ENCODE measurements at places on chromosomes 5 and 9.

DNA sequence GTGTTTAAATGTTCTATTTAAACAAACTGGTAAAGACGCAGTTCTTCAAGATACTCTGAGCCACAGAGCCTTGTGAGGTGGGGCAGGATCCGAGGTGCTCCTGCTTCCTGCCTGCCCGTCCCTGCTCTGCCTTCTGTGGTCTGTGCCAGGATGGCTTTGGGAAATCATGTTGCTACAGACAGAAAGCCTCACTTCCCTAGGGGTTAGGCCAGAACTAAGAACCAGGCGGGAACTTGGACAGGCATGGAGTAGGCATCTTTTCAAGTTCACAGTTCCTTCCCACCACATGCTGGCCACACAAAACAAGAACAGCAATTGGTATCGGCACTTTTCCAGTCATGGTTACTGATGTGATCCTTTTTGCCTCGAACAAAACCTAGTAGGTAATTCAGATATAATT is 67.7 kb upstream of the SPOCK1 start:
- no peaks in the 10 kb centered on the region for H3K4me1 ChIP-seq
- DNase-seq, result no peak
- H3K36me3 ChIP-seq, result no peaks in the 10 kb centered on the region
- no peak overlapping the region for H3K27ac ChIP-seq

GRCh38 chr5:54533541-54534190 is 16.1 kb downstream of the SNX18 start:
- H3K27me3 ChIP-seq, result no peaks in the 10 kb centered on the region
- peaks cover 6% of the 10 kb centered on the region for H3K36me3 ChIP-seq
- H3K4me3 ChIP-seq, result no peak overlapping the region
- peaks cover 23% of the 10 kb centered on the region for H3K4me1 ChIP-seq
- H3K27ac ChIP-seq, result peak overlapping the region; percentile 86

DNA sequence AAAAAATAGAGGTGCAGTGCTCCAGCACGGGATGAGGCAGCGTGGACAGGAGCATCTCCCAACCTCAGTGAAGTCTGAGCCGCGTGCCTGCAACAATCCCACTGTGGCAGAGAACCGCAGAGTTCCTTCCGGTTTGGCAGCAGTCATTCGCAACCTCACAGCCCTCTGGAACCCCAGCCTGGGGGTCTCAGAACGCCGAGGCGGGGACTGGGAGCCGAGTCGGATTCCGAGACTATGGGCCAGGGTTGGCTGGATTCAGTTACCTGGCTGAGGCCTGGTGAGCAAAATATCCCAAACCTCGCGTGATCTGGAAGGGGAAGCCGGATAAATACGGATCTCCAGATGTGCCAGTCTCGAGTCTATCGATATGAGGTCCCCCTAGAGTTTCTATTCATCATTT is 27.0 kb downstream of the CDKN2A start:
- no peak for DNase-seq
- no peak overlapping the region for H3K4me3 ChIP-seq
- H3K36me3 ChIP-seq, result peaks cover 4% of the 10 kb centered on the region
- H3K27ac ChIP-seq, result no peak overlapping the region
- H3K27me3 ChIP-seq, result peaks cover 98% of the 10 kb centered on the region

GRCh38 chr5:56206126-56206910 is 26.8 kb downstream of the ANKRD55 start:
- no peak for DNase-seq
- H3K36me3 ChIP-seq, result no peaks in the 10 kb centered on the region
- no peak overlapping the region for H3K4me3 ChIP-seq
- peaks cover 2% of the 10 kb centered on the region for H3K4me1 ChIP-seq
- H3K27ac ChIP-seq, result no peak overlapping the region

- no peak for DNase-seq
- no peaks in the 10 kb centered on the region for H3K27me3 ChIP-seq
- H3K4me1 ChIP-seq, result peaks cover 8% of the 10 kb centered on the region
- no peak overlapping the region for H3K27ac ChIP-seq
These were observed 174.7 kb upstream of the FBXL17 start for GRCh38 chr5:108556441-108557145.

DNA sequence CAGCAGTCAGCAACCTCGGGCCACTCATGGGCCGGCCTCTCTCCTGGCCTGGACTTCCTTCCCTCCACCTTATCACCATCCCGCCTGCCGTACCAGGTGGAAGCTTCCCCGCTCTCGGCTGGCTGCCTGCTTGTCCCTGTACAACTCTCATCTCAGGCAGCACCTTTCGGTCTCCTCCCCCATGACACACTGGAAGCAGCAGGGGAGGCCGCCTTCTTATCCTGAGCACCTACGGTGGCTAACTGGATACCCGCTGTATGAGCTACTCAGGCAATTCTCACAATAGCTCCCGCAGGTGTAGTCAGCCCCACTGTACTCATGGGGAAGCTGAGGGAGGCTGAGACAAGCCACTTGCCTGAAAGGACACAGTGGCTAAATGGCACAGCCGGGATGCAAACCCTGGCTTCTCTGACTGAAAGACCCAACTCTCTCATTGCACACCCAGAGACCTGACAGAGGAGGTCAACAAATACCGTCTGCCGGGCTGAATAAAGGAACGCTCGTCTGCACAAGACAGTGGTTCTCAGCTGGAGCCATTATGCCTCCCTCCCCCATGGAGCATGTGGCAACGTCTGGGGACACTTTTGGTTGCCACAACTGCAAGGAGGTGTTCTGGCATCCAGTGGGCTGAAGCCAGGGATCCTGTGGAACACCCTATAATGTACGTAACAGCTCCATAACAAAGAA is 9.6 kb downstream of the STK10 start:
- peaks cover 3% of the 10 kb centered on the region for H3K36me3 ChIP-seq
- H3K4me1 ChIP-seq, result peaks cover 5% of the 10 kb centered on the region
- peak overlapping the region; percentile 4 for H3K27ac ChIP-seq
- DNase-seq, result no peak

GRCh38 chr5:89570557-89570956 is 687.6 kb upstream of the MEF2C start:
- no peak for DNase-seq
- no peak overlapping the region for H3K4me3 ChIP-seq
- no peaks in the 10 kb centered on the region for H3K4me1 ChIP-seq
- no peak overlapping the region for H3K27ac ChIP-seq
- no peaks in the 10 kb centered on the region for H3K27me3 ChIP-seq

DNA sequence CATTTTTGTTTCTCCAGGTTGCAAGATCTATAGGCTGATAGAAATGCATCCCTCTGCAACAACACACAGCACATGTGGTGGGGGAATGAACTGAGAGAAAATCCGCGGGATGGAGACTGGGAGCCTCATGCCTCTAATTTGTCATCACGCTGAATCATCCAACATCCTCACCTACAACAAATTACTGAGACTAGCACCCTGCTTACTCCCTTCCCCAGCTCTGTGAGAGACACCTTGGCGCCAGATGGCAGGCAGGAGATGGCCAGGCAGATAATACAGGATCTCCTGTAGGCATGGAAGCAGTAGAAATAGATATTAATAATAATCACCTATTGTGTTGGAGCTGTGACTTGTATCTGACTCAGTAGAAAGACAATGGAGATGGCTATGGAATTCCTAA is 276.9 kb downstream of the SEMA5A start:
- no peak for DNase-seq
- no peaks in the 10 kb centered on the region for H3K4me1 ChIP-seq
- H3K27ac ChIP-seq, result no peak overlapping the region
- no peaks in the 10 kb centered on the region for H3K36me3 ChIP-seq
- no peak overlapping the region for H3K4me3 ChIP-seq

DNA sequence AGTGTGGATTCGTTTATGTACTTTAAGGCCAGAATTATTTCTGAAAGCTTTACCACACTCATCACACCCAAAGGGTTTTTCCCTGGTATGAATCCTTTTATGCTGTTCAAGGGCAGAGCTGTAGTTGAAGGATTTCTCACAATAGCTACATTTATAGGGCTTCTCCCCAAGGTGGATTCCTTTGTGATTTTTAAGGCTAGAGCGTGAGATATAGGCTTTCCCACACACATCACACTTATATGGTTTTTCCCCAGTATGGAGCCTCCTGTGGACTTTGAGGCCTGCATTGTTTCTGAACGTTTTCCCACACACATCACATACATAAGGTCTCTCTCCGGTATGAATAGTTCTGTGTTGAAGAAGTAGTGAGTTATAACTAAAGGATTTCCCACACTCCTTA is 11.2 kb downstream of the ZFP62 start:
- DNase-seq, result no peak
- no peaks in the 10 kb centered on the region for H3K4me1 ChIP-seq
- no peak overlapping the region for H3K4me3 ChIP-seq
- H3K36me3 ChIP-seq, result peaks cover 95% of the 10 kb centered on the region

GRCh38 chr5:106288979-106289378 is 1381.8 kb downstream of the EFNA5 start:
- no peak overlapping the region for H3K27ac ChIP-seq
- H3K27me3 ChIP-seq, result no peaks in the 10 kb centered on the region

DNA sequence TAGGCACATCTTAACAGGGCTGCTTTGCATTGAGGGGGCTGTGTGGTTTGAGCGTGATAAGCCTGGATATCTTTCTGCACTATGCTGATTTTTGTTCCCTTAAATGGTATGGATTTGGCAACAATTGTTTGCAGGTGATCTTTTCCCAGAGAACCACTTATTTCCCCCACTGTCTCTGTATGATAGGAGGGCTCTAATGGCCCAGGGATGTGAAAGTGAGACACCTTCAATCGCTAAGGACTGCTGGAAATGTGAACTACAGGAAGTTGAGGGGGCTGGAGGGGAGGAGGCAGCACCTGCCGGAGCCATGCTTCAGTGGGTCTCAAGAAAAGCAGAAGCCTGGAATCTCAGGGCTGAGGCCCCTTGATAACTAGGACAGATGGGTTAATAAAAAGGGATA is 29.4 kb downstream of the SYK start:
- H3K36me3 ChIP-seq, result no peaks in the 10 kb centered on the region
- no peak overlapping the region for H3K4me3 ChIP-seq
- H3K27me3 ChIP-seq, result peaks cover 6% of the 10 kb centered on the region
- no peak for DNase-seq
- no peak overlapping the region for H3K27ac ChIP-seq
- H3K4me1 ChIP-seq, result peaks cover 6% of the 10 kb centered on the region

DNA sequence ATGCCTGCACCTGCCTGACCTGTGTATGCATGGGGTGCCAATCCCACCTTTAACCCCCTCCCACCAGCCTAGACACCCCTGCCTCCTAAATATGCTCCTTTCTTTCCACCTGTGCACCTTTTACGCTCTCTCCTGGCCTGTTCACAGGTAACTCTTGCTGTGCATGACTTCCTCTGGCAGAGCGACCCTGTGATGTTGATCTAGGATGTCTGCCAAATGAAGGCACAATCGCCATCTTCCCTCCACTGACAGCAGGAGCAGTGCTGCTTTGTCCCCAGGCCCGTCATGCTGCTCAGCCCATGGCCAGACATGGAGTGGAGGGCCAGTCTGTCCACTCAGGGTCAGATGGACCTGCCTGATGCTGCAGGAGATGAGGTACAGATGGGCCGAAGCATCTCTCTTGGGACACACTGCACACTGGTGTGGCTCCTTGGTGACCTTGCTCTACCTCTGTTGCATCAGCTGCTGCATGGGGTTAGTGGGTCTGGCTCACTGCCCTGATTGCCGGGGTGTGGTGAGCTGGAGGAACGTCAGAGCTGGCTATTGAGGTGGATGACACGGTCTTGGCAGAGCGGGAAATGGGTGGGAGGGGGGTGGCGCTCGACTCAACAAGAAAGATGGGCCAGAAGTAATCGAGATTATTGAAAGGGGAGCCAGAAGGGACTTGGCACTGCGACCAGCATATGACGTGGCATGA is 101.7 kb upstream of the PITX1 start:
- no peak overlapping the region for H3K27ac ChIP-seq
- peaks cover 12% of the 10 kb centered on the region for H3K4me1 ChIP-seq
- H3K4me3 ChIP-seq, result no peak overlapping the region
- no peaks in the 10 kb centered on the region for H3K36me3 ChIP-seq
- DNase-seq, result no peak

GRCh38 chr5:93590493-93590892 is 7.5 kb downstream of the NR2F1 start:
- peaks cover 41% of the 10 kb centered on the region for H3K36me3 ChIP-seq
- no peak for DNase-seq
- no peak overlapping the region for H3K27ac ChIP-seq
- H3K4me3 ChIP-seq, result no peak overlapping the region

DNA sequence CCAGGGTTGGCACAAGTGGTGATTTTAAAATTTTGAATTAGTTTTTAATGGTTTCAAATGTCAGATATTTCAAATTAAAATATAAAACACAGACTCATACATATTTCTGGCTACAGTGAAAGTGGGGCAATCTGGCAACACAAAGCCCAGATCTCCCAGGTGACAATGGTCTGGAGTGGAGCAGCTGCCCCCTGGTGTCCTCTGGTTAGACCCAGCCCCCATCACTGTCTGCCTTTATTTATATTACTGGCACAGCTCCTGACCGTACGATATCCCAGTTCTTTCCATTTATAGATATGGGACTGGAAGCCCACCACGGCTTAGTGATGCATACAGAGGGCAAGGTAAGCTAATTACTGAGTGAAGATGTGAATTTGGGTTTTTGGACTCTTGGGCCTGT is 37.3 kb downstream of the MACIR start:
- H3K27me3 ChIP-seq, result no peaks in the 10 kb centered on the region
- no peak overlapping the region for H3K27ac ChIP-seq
- H3K4me3 ChIP-seq, result no peak overlapping the region

GRCh38 chr9:137146527-137146918 is 7.6 kb downstream of the GRIN1 start:
- no peaks in the 10 kb centered on the region for H3K4me1 ChIP-seq
- DNase-seq, result no peak
- no peak overlapping the region for H3K27ac ChIP-seq
- H3K4me3 ChIP-seq, result no peak overlapping the region
- no peaks in the 10 kb centered on the region for H3K36me3 ChIP-seq

DNA sequence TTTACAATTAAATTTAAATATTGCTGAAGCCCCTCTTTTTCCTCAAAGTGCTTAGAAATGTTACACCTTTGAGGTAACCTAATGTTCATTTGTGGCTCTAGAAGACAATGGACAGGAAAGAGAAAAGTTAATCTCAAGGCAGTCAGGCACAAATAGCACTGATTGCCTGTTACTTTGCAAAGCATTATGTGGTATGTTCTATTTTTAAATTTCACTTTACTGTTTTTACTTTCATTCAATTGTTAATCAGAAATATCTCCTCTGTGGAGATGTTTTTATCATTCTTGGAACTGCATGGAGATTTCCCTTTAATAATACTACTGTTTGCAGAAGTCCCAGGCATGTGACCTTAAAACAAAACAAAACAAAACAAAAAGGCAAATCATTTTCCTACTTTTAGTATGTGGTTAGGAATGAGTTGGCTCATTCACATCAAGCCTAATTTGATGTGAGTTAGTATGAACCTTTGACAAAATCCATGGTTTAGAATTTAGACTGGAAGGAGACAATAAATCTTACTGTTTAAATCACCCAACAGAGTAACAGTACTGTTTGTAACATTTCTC is 67.5 kb downstream of the CWC27 start:
- H3K27ac ChIP-seq, result no peak overlapping the region
- H3K4me3 ChIP-seq, result no peak overlapping the region
- H3K27me3 ChIP-seq, result no peaks in the 10 kb centered on the region
- peaks cover 13% of the 10 kb centered on the region for H3K36me3 ChIP-seq

GRCh38 chr5:156513123-156513815 is 186.3 kb downstream of the SGCD start:
- no peak overlapping the region for H3K4me3 ChIP-seq
- H3K27ac ChIP-seq, result no peak overlapping the region
- H3K4me1 ChIP-seq, result no peaks in the 10 kb centered on the region
- H3K27me3 ChIP-seq, result no peaks in the 10 kb centered on the region
- no peak for DNase-seq

- H3K27me3 ChIP-seq, result no peaks in the 10 kb centered on the region
- H3K27ac ChIP-seq, result no peak overlapping the region
- H3K36me3 ChIP-seq, result peaks cover 3% of the 10 kb centered on the region
- H3K4me3 ChIP-seq, result no peak overlapping the region
- DNase-seq, result no peak
- H3K4me1 ChIP-seq, result peaks cover 2% of the 10 kb centered on the region
These were observed 13.3 kb upstream of the PSMD5 start for GRCh38 chr9:120855827-120856670.

All from progenitor cell of endocrine pancreas (in vitro differentiated cells).